ENCODE measurements at places on chromosomes 2 and 18.

GRCh38 chr2:105428387-105429018 is 29.7 kb upstream of the FHL2 start:
- DNase-seq, result no peak

DNA sequence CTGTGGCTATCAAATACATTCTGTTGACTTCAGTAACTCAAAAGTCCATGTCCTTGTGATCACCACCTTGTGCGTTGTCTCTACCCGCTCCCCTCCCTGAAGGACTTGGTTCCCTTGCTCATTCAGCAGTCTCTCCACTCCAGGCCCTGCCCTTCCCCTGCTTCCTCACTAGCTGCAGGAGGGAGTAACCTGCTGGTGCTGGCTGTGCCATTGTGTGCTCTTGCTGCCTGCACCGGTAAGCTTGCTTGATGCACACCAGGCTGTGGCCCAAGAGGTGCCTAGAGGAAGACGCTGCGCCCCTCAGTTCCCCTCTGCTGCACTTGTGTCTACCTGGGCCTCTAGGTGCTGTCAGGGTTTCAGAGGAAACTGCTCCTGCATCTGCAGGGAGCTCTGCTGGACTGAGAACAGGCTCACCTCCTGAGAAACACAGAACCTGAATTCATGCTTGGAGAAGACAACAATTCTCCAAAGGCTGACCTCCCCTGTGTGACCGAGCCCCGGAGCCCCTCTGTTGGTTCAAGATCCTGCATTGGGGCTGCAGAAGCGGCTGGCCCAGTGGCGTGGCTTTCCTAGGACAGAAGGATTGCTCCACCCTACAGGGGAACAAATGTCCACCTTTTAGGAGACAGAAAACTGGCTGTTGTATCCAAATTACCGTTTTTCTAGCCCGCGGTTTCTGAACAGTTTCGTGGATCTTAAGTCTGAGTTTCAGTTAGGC is 33.6 kb downstream of the PTPRM start:
- no peak for DNase-seq

DNA sequence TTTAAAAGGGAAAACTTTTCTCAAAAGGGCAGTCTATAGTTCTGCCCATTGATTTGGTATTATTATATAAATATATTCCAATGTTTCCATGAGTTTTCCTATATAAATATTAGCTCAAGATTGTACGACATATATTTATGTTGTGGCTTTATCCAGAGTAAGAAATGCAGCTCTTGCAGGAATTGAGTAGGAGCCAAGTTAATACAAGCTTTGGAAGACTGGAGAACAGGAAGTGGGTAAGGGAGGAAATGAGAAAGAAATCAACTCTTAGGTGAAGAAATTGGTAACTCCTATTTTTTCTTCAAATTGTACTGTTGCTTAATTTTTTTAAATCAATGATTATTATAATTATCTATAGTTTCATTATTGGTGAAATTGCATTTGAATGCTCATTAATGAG is 105.4 kb upstream of the FAM117B start:
- no peak for DNase-seq

- DNase-seq, result no peak
These were observed 12.2 kb upstream of the PSMA8 start for GRCh38 chr18:26121476-26121875.

- DNase-seq, result peak; percentile 89
These were observed at the start of gene VWA3B for GRCh38 chr2:98086491-98087446. Gene VWA3B, plus strand, starts transcription at chr2:98087167. Its CDS starts 5,926 bp downstream, at chr2:98093093.

- no peak for DNase-seq
These were observed 191.2 kb upstream of the NABP1 start for GRCh38 chr2:191486584-191487320.

GRCh38 chr2:84841577-84841976 is 39.3 kb downstream of the TRABD2A start:
- no peak for DNase-seq

GRCh38 chr2:68458981-68459380 is 8.1 kb downstream of the FBXO48 start:
- DNase-seq, result no peak

GRCh38 chr18:79797518-79798345 is at the start of gene KCNG2:
Gene KCNG2, plus strand, starts transcription at chr18:79797938. Its CDS starts 65,730 bp downstream, at chr18:79863668.
- DNase-seq, result no peak

GRCh38 chr2:44324971-44325426 is 36.3 kb downstream of the PREPL start:
- no peak for DNase-seq

DNA sequence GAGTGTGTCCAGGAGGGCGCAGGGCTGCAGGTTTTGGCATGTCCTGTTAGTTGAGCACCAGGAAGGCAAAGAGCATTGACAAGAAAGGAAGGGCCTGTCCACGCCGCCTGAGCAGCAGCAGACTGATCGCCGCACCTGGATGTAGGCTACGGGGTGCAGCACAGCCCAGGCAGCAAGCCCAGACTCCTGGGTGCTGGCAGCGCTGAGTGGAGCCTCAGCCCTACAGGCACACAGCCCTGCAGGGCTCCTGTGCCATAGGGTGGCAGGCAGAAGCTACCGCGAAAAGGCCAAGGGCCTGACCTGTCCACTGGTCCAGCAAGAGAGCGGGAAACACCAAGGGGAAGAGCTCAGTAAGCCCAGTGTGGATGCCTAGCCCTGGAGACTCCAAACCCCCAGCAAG is 198.0 kb downstream of the HDAC4 start:
- DNase-seq, result no peak
